ENCODE measurements at places on chromosomes 7 and 10.

- DNase-seq, result no peak
These were observed 8.5 kb downstream of the PDZD8 start for GRCh38 chr10:117366741-117367140.

- DNase-seq, result no peak
These were observed 15.8 kb downstream of the MACC1 start for GRCh38 chr7:20201380-20201779.

DNA sequence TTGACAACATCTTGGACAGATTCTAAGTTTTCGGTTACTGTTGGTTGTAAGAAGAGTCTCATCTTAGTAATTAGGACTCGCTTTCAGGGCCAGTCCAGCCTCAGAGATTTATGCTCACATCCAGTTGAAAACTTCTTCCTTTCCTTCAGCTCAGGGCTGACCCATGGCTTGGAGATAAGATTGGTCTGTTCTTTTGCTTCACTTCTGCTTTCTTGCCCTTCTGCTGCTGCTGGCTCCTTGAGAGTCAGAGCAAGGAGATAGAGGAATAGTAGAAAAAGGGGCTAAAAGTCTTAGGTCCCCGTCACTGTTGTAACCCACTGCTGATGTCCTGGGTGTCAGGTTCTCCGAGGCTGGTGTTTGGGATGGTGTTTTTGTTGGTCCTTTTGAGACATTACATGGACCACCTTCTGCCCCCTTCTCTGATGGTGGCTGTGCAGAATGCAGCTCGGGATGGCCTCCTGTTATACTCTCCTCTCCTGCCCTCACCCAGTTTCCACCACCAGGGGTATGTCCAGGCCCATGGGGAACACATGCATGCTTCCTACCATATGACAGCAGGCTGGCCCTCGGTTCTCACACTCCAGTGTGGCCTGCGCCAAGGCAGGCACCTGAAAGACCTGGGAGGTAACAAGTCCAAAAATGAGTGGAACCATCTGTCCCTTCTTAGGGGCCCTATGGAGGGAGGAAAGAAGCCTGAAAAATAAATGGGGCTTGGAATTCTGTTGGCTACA is 67.8 kb upstream of the PCBD1 start:
- DNase-seq, result no peak

GRCh38 chr7:112566442-112567324 is 85.9 kb downstream of the LSMEM1 start:
- no peak for DNase-seq

GRCh38 chr10:122441961-122442360 is 12.5 kb upstream of the ARMS2 start:
- no peak for DNase-seq

DNA sequence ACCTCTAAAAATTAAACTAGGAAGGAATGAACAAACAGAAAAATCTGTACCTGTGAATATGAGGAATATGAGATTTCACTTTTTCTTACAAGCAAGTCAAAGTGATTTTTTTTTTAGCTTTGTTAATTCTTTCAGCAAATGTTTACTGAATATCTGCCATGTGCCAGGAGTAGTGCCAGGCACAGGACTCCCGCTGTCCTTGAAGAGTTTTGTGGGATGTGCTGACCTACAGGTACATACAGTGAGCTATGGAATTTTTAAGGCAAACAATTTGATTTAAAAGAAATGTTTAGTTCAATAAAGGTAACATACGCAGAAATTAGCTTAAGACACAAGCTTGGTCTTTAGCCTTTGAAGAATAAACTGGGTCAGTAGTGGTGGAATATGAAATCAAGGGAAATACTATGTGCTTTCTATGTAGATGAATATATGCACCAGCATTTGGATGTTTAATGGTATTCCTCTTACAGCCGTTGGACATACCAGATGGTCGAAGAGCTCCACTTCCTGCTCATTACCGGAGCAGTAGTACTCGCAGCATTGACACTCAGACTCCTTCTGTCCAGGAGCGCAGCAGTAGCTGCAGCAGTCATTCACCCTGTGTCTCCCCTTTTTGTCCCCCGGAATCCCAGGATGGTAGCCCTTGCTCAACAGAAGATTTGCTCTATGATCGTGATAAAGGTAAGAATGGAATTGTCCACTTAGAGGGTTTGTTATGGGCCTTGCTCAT is 102.0 kb downstream of the GLCCI1 start:
- DNase-seq, result no peak

DNA sequence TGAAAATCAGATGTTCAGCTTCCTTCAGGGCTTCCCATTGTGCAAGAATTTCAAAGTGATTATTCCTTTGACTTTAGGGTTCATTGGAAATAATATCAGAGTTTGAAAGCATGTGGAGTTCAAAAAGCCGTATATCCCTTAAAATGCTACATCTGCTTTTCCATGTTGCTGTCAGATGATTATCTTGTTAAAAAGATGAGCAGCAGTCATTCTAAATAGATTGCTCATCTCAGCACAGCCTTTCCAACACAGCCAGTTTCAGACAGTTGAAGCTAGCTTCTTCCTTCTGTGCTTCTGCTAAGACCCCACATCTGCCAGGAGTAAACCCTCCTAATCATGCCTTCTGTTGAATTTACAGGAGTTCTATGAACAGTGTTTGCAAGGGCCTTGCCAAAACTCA is 204.4 kb upstream of the PTER start:
- no peak for DNase-seq

DNA sequence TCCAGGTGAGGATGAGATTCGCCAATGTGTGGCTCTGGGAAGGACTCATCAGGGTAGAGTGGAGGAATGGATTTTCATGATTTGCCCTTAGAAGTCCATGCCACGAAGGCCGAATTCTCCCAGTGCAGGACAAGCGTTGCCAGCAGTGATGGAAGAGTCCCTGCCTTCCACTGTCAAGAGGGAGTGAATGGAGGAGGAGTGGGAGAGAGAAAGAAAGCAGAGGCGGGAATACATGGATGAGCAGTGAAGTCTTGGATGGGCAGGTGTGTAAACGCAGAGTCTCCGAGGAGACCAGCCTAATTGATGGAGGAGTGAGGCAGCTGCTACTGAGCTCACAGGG is 419.2 kb downstream of the GLRX3 start:
- no peak for DNase-seq

DNA sequence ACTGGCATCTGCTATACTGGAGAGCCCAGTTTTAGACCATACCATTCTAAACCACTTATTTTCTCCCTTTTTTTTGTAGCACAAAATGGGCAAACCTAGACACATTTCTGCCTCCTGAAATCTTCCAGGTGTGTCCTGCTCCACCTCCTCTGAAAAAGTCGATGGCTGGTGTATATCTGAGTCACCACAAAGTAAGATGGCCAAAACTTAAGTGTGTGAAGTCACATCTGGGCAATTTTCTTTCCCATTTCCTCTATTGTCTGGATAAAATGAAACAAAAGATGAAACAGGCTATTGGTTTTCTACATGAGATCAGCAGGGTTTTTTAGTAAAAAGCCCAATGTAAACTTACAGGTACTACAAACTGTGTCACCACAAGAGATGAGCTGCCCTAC is 65.5 kb downstream of the OSBPL3 start:
- DNase-seq, result no peak

DNA sequence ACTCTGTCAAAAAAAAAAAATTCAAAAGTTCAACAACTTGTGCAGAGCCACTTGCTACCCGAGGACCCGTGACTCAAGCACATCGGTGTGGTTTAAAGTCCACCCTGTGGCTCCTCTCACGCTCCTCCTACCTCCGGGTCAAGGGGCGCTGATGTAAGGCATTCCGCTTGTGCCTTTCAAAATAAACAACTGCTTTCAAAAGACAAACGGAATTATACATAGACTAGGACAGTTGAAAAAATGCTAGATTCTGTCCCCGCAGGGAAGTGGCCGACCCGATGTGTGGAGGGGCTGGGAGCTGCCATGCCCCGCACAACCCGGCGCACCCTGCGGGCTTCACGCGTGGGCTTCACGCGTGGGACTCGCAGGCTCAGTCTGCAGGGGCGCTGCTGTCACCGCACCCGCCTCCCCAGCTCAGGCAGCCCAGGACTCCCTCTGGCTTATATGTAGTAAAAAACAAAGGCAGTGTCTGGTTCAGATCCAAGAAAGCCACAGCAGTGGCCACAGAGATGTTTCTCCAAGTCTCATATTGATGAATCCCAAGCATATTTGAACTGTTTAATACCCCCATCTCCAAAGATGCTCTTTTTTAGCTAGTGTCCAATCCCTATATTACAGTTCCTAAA is 239.7 kb upstream of the INHBA start:
- no peak for DNase-seq

DNA sequence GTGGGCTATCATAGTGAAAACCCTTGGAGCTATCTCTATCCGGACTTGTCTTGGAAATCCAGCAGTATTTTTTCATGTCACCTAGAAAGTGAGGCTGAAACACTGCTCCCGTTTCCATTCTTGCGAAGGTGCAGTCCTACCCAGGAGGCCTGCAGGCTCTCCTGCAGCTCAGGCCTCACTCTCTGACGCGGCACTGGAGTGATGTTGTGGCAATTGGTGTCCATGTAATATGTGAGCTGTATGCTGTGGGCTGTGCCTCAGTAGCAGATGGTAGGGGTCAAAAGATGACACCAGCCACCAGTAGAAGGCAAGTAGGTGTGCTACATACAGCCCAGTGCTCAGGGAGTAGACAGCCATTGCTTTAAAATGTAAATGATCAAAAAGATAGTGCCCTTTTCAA is 28.1 kb upstream of the ZNF680 start:
- no peak for DNase-seq

- DNase-seq, result no peak
These were observed 20.6 kb downstream of the RGR start for GRCh38 chr10:84265418-84265817.

DNA sequence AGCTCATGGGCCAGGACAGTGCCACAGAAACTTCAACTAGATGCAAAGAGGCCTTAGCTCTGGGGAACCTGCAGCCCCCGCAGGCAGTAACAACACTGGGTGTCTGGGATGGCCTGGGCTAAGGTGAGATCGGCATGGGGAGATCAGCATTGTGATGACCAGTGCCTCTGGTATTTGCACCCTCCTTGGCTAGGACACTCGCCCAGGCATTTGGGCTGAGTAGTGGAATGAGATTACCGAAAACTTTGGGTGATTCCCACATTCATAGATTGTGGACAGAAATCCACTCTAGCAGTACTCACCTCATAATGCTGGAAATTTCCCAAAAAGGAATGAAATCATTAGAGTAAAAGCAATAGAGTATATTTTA is 70.6 kb upstream of the ZMIZ2 start:
- DNase-seq, result no peak

GRCh38 chr7:117816727-117817126 is 56.5 kb downstream of the CTTNBP2 start:
- no peak for DNase-seq

DNA sequence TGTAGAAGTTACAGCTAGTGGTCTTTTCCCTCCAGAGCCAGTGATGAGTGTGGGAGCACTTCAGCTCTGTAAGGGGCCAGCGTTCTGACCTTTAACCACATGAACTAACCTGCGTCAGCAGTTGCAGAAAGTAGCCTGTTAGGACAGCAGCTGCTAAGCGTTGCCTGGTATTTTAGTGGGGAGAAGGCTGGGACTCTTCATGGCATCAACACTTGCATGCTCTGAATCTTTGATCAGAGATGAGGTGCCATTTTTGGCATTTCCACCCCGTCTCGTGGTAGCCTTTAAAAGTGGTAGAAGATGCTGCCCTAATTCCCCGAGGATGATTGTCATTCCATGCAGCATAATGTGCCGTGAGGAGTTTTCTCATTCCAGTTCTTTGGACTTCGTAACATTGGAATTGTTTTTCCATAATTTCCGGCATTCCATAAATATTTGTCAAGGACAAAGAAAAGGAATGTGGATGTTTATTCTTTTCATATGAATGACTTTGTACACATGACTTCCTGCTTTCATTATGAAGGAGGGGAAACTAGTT is 92.2 kb downstream of the AVL9 start:
- DNase-seq, result no peak

- no peak for DNase-seq
These were observed 79.7 kb downstream of the CDH23 start for GRCh38 chr10:71476228-71477011.

DNA sequence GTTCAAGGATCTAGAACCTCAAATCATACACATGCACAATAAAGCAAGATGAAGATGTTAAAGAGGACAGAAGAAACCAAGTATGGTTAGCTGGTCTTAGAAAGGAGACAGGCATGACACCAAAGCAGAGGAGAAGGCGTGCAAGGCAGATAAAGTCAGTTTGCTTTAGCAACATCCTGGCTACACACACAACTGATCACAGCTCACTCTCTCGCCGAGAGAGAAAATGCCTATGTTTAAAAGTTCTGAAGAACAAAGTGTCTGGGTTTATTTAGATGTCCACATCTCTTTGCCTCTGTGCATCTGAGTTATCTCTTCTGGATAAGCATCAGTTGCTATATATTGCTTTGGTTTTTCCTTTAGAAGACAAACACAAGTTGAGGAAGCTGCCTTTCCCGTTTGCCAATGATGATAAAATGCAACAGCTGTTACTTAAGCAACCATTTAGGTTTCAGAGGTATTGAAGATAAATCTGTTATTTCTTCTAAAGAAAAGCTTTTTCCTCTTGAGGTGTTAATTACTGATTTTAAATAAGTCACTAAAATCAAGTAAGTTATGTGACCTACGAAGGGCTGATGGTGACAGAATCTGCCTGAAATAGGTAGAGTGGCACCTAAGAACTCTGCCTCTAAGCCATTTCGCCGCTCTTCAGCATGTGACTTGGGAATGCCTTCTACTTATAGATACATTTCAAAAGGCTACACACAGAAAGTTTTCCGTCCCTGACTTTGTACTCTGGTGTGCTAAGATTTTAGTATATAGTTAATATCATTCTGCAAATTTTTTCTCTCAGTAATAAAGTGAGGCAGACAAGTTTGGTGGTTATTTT is 146.2 kb upstream of the ASAH2 start:
- DNase-seq, result no peak

- no peak for DNase-seq
These were observed 303.5 kb upstream of the BMPER start for GRCh38 chr7:33601884-33602283.

DNA sequence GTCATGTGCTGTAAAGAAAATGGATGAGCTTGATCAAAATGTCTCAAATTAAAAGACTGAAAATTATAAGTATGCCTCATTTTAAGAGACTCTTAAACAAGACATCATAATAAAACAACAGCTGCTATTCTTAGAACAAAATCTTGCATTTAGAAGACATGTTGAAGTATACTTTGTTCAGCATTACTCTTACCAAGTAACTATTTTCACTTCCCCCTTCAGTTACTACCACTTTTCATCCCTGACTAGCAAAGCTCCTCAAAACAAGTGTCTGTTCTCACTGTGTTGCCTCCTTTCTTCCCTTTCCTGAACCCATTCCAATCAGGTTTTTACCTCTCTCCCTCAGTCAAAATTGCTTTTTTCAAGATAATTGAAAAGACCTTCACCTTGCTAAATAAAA is 31.6 kb downstream of the ELAPOR2 start:
- no peak for DNase-seq

GRCh38 chr7:151687523-151688235 is 168.0 kb upstream of the RHEB start:
- no peak for DNase-seq

All from cortex of kidney (tissue), 1 donor.